ENCODE measurements at places on chromosomes 5 and 9.
A peak's percentile ranks its signal among the peaks of the same experiment; 100 is the strongest.

DNA sequence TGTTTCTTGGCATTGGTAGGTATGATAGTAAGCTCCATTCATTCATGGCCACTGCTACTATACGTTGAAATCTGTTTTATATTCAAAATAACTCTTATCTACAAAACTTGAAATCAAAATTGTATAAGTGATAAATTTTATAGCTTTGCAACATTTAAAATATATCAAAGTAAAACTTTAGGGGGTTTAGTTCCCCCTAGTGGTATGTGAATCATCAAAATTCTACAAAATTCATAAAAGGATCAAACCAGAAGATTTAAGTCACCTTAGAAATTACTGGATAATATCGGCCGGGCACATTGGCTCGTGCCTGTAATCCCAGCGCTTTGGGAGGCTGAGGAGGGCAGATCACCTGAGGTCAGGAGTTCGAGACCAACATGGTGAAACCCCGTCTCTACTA lies 243.0 kb upstream of the CDH18 start:
- DNase-seq: no peak

DNA sequence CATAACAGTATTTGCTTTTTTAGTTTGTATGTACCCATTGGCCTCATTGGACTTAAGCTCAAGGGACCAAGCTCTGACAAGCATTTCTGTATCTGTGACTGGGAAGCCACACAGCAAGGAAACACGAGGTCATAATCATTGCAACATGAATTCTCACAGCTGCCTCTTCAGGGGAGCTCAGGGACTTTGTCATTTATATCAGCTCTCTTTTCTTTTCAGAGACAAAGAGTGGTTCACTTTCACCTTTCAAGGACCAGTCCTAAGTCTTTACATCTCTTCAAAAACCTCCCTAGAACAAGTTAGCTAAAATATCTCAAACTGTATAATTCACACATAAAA lies 58.6 kb downstream of the ADAMTS12 start:
- no peak for DNase-seq

- DNase-seq: peak; percentile 74
Measured at GRCh38 chr9:36166168-36166927, 2.8 kb upstream of the CCIN start.

DNA sequence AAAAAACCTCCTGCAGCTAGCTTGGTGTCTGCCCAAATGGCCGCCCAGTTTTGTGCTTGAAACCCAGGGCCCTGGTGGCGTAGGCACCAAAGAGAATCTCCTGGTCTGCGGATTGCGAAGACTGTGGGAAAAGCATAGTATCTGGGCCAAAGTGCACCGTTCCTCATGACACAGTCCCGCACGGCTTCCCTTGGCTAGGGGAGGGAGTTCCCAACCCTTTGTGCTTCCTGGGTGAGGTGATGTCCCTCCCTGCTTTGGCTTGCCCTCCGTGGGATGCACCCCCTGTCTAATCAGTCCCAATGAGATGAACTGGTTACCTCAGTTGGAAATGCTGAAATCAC lies 83.0 kb upstream of the JAK2 start:
- DNase-seq: no peak
